ENCODE measurements at places on chromosomes 1 and 21.

DNA sequence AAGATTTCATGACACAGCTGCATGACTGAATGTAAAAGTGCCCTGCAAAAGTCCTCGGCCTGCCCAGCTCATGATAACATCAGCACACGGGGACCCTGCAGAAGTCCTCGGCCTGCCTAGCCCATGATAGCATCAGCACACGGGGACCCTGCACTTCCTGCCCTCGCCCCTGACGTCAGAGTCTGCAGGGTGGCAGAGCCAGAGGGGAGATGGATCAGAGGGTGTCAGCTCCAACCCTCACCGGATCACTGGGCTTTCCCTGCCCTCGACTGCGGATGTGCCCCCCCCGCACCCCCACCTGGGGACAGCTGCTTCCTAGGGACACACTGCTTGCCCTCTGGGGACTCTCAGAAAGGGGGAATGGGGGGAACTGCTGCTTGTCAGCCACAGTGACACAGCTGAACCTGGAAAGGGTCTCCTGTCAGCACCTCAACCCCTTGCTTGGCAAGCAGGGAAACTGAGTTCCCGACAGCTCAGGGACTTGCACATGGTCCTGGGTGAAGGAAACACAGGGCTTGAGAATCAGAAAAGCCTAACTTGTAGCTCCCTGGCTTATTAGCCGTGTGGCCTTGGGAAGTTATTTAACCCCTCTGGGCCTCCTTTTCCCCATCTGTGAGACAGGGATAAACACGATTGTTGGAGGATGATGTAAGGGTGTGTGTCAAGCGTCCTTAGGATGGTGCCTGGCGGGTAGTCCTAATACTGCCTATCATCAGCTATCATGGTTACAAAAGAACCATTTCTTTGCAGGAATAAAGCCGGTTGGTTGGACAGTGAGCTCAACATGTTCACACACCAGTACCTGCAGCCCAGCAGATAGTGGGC, 8.3 kb upstream of the MIIP start:
- no peak for DNase-seq

- no peak for DNase-seq
These were observed 14.1 kb upstream of the WNT9A start for GRCh38 chr1:227961651-227962466.

DNA sequence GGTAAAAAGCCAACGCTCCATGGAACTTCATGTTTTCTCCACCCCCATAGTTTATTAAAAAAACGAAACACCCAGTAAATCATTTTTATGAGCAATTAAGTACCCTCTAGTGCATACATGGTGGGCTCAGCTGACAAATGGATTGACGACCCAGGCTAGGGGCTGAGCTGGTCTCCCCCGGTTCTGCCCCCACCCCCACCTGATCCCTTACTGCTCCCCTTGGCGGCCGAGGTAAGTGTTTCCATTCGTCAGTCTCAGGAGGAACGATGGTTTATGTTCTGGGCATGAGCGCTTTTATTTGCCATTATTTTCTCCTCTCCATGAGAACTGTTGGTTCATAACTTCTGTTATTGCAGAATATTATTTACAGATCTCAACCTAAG, 233.9 kb upstream of the C1orf174 start:
- DNase-seq = no peak

DNA sequence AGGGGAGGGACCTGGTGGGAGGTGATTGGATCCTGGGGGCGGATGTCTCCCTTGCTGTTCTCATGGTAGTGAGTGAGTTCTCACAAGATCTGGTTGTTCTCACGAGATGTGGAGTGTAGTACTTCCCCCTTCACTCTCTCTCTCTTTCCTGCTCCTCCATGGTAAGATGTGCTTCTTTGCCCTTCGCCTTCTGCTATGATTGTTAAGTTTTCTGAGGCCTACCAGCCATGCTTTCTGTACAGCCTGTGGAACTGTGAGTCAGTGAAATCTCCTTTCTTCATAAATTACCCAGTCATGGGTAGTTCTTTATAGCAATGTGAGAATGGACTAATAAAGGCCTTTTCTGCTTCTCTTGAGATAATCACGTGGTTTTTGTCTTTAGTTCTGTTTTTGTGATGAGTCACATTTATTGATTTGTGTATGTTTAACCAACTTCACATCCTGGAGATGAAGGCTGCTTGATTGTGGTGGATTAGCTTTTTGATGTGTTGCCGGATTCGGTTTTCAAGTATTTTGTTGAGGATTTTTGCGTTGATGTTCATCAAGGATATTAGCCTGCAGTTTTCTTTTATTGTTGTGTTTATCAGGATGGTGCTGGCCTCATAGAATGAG, 45.5 kb downstream of the RABGAP1L start:
- DNase-seq = no peak

- DNase-seq = no peak
These were observed 14.6 kb downstream of the HENMT1 start for GRCh38 chr1:108646265-108646647.

DNA sequence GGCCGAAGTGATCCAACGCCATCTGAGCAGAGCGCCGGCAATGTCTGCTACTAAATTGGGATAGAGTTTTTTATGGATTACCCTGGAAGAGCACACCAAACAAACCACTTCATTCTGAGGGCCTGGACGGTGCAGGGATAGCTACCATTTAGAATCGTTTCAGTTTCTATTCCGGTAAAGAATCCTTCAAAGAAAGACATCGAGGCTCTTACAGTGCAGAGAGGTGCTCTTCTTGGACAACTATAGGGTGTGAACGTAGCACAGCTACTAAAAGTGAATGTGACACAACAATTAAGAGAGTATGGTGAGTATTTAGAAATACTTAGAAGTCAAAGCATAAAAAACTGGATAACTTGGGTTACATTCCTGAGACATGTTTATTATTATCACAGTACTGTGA, 16.1 kb downstream of the HIVEP3 start:
- DNase-seq = no peak

GRCh38 chr1:6554031-6554906, at the start of gene NOL9:
TSS of gene NOL9 (minus strand) at chr1:6554513. CDS start at chr1:6554502, 11 bp downstream.
- DNase-seq = peak; percentile 96

GRCh38 chr1:96538883-96539282, 182.7 kb upstream of the PTBP2 start:
- DNase-seq = no peak

- DNase-seq = no peak
These were observed 32.6 kb upstream of the MAGOH start for GRCh38 chr1:53270873-53271272.

- DNase-seq = no peak
These were observed 44.4 kb upstream of the ATP1A1 start for GRCh38 chr1:116328671-116329070.

GRCh38 chr1:2031546-2032540, 12.7 kb downstream of the GABRD start:
- no peak for DNase-seq

GRCh38 chr1:117124661-117125060, 3.1 kb upstream of the TRIM45 start:
- DNase-seq = no peak

DNA sequence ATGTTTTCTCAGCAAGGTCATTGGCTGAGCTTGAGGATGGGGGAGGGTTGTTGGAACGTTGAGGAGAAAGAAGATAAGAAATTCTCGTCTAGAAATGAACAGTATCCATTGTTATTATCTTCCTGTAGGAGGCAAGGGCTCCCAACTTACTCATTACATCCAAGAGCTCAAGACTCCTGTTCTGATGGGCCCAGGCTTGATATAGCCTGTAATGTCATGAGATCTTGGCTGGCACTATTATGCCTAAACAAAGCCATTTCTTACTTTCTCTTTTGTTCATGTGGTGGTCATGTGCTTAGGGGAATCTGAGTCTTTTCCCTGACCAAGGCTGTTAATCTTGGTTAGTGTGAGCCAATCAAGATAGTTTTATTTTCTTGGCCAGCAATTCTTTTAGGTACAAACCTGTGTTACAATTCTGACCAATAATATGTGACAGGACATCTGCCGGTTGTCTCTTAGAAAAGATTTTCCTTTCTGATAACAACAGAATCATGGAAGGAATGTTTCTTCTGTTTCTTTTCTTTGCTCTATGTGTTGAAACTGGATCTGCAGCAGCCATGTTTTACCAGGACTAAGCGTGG, 15.2 kb upstream of the IGSF3 start:
- DNase-seq = no peak

- DNase-seq = peak; percentile 37
These were observed 664.4 kb downstream of the PTPRU start for GRCh38 chr1:29900712-29901111.

DNA sequence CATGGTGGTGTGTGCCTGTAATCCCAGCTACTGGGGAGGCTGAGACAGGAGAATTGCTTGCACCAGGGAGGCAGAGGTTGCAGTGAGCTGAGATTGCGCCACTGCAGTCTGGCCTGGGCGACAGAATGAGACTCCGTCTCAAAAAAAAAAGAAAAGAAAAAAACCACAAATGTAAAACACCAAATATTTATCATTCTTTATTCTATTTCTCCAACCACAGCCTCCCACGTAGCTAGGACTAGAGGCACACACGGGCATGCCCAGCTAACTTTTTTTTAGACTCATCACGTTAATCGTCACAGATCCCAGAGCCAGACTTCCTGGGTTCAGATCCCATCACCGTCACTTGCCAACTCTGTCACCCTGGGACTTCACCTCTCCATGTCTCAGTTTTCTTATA, 13.5 kb downstream of the DNAJC16 start:
- DNase-seq = no peak

DNA sequence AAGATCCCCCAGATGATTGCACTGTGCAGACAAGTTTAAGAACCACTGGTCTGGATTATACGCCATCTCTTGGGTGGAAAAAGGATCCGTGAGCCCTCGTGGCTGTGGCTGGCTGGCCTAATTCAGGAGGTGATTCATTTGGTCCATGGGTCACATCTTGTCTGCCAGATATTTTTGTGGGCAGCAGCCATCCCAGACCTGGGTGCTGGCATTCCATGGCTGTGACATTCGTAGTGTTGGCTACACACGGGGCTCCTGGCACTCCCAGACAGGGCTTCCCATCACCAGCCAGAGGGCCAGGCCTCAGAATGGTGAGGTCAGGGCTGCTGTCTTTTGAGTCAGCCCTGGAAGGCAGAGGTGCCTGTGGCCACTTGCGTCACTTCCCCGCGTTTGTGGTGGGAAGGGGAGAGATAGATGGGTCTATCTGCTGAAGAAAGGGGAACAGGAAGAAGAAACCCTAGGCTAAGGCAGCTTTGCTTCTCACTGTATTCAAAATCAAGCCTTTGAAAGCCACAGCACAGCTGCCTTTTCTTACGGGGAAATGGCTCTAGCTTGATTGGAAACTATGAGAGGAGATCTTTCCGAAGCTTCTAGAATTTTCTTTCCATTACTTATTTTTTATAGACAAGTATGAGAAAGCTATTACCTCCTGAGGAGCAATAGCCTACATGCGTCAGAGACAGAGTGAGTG, 32.4 kb downstream of the EIF2D start:
- DNase-seq = peak; percentile 64

- no peak for DNase-seq
These were observed 4.8 kb downstream of the REG4 start for GRCh38 chr1:119806489-119806888.

DNA sequence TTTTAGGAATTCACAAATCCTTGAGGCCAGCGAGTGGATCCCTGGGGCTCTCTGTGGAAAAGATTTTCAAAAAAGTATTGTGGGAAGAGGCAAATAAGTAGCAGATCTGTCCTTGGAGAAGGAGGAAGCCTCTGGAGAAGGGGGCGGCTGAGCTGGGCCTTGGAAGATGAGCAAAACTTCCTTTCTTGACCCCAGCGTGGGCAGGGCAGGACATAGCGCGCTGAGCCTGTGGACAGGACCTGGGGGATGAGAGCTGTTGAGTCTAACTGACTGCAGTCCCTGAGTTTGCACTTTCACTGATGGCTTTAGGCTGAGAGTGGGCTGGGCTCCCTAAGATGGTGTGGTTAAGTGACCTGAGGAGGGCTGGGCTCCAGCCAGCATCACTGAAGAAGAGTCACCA, 170.2 kb upstream of the GALNT2 start:
- DNase-seq = no peak

- no peak for DNase-seq
These were observed 243.3 kb downstream of the BRINP2 start for GRCh38 chr1:177413982-177414596.

GRCh38 chr1:210582205-210582970, 253.7 kb downstream of the HHAT start:
- no peak for DNase-seq

DNA sequence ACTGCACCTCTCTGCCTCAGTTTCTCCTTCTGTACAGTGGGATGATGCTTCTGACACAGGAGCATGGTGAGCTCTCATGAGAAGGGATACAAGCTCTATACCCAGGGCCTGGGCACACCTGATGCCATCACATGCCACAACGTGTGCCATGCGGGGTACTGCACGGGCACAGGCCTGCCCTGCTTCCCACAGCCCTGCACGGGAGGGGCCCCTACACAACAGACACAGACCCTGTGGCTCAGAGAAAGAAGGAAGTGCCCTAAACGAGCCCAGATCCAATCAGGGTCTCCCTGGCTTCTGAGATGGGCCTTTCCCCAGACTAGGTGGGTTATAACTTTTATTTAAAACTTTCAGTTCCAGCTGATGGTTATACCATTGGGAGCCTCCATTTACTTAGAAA, 24.6 kb downstream of the C2CD2 start:
- no peak for DNase-seq

DNA sequence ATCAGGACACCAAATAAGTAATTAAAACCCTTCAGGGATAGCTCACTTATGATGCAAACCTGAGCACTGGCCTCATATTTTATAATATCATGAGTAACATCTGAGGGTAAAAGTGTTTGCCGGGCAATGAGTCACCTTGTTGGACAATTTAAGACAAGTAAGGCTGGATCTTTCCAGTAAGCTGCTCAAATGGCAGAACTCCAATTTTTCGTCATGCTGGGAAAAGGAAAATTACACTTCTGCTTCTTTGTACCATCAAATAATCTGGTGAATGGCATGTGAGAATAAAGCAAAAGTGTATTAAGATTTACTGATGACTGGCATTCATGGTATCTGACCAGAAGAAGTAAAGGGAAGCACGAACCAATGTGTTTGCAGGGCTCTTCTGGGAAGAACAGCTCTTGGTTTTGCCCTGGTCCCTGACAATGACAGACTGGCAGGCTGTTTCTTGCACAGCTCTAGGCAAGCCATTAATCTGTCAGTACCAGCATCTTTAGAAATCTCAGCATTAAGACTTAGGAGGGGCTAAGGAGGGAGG, 392.2 kb downstream of the VAV3 start:
- no peak for DNase-seq

GRCh38 chr1:180246579-180246978, 16.5 kb downstream of the LHX4 start:
- no peak for DNase-seq

GRCh38 chr1:193111641-193112090, 6.5 kb upstream of the GLRX2 start:
- peak; percentile 47 for DNase-seq

DNA sequence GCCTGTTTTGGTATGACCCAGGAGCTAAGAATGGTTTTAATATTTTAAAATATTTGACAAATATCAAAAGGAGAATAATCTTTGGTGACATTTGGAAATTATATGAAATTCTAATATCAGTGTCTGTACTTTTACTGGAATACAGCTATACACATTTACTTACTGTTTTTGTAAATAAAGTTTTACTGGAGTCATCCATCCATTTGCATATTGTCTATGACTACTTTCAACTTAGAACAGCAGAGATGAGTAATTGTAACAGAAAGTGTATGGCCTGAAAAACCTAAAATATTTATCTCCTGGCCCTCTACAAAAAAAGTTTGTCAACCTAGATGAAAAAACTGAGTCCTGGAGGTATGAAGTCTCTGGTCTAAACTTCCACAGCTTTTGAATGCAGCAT, 5.8 kb upstream of the MAP3K7CL start:
- no peak for DNase-seq

Data from left ventricle myocardium inferior (tissue), 1 donor.